Cerebellar nuclear complex (tissue), 1 donor: ENCODE measurements at places on chromosomes 3 and 15.

GRCh38 chr3:25142609-25143355 is 285.3 kb upstream of the RARB start:
- no peak for DNase-seq

DNA sequence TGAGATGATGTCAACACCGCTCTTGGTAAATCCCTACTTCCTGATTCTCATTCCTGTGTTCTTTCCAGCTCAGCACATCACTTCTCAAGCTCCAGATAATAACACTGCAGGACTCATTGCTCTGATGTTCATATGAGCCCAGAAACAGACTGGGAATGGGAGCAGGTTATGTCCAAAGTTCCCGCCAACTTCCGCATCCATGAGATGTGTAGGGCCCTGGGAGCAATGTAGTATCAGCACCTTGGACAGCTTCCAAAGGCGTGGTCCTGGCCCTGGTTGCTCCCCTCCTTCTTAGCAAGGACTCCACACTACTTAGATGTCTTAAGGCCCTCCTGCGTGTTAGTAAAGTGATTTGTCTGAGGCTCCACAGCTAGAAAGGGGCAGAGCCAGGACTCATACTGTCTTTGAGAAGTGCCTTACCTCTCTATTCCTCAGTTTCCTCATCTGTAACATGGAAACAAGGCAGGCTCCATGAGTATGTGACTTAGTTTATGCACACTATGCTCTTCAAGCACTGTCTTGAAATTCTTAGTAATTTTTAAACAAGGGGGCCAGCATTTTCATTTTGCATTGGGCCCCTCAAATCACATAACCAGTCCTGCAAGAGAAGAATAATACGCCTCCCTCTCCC is 27.9 kb upstream of the SLC6A1 start:
- no peak for DNase-seq

DNA sequence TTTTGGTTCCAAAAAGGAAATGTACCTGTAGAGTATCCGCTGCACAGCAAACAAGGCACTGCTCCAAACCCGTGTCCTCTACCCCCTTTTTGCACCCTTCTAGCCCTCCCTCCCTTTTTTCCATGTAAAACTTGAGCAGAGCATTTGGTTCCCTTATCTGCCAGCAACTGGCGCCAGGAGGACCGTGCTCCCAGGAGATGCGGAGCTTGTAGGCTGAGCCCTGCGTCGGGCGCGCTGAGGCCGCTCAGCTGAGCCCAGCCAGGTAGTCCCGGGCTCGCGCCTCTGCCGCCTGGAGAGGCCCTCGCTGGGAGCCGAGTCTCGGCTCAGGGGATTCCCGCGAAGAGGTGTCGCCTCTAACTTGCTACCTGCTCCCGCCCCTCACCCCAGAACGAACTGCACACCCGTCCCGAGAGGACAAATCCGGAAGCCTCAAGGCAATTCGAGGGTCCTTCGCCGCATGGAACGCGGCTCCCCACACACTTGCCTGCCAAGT is 575 bp downstream of the TRPM7 start:
- no peak for DNase-seq

DNA sequence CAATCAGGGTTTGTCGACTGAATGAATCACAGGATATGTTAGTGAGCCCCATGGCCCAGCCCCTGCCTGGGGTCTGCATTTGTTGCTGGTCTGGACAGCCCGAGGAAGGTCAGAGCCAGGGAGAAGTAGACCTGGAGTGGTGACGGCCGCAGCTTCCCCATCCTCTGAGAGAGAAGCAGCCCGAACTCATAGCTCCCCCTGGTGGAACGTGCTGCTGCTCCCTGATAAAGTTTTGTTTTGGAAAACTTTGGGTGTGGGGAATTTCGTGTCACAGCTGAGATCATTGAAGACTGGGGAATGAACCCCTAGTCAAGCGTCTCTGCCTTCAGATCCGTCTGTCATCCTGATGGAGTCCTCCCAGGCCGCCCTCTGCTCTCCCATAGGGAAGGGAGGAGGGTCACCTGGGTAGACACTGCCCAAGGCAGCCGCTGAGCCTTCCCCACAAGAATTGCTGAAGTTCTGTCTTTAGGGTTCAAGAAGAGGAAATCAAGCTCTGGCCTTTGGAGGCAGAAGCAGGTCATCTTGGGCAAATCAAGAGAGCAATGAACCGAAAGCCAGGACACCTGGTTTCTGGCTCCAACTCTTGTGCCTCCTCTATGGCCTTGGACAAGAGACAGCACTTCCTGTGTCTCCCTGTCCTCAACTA is 60.5 kb downstream of the GLDN start:
- DNase-seq = no peak

DNA sequence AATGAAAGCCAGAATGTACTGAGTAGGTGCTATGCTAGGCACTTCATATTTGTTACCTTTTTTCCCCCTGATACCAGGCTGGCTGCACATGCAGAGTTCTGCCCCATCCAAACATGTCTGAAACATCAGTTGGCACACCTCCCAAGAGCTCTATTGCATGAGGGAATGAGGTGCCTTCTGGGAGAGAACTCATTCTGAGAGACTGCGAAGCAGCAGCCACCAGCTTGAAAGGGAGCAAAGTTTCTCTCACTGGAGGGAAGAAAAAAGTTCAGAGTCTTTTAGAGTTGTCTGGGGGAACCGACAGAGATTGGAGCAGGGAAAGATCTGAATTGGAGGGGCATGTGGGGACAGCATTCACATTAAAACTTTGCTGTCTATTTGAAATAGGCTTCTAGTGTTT is 84.1 kb downstream of the AGBL1 start:
- DNase-seq = no peak

- DNase-seq = no peak
Observed at GRCh38 chr15:49024840-49025239, 21.4 kb downstream of the SECISBP2L start.

DNA sequence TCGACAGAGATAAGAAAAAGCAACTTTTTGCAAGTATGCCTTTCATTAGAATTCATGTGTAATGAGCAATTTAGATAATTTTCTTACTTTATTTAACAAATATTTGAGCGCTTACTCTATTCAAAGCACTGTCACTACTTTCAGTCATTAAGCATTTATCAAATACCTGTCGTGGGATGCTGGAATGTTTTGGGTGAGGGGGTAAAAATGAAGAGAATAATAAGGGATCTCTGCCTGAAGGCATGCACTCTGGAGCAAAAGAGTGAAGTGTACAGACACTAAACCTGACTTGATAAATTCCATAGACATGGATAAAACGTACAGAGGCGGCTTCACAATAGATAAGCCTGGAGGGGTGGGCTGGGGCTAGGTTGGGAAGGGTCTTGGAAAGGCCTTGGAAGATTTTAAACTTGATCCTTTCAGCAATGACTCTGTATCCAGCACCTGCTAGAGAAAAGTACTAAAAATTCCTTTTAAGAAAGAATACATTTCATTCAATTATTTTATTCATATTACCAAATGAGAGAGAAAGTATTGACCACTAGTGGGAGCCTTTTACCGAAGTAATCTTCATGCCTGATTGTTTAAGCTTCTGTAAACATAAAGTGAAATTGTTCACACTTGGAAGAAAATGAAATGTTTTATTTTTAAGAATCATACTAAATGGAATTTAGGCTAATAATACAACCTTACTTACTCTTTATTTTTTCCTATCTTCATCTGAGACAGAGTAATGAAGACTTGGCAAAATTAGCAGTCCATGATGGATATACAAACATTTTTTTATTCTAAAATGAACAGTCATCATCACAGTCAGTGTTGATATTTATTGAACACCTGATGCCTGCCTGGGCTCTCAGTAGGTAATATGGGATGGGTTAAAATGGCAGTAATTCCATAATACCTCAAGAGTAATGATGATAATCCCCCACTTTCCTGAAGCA is 113.2 kb downstream of the PPP2R3A start:
- no peak for DNase-seq

GRCh38 chr3:354432-354831 is 157.9 kb downstream of the CHL1 start:
- no peak for DNase-seq
